ENCODE measurements at places on chromosomes 7 and 10. TPM values are rescaled to one million over a fixed set of nuclear protein-coding genes. Genes with fewer than 3 reads are reported as not detected.

GRCh38 chr7:15560968-15561367 is 847 bp downstream of the AGMO start:
- no peak for DNase-seq

DNA sequence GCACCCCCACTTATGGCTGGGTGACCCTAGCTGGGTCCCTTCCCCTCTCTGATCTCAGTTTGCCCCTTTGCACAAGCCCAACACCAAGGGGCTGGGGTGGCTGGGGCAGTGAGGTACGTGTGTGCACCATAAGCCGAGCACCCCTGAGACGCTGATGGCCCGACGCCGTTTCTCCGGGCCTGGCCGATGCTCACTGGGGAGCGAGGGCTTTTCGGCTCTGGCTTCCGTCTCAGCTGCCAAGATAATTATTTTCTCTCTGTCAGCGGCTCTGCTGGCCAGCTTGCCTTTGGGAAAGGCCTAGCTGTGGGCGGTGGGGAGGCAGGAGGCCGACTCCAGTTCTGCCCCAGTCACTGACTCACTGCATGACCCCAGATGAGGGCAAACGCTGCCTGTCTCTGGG is 91.0 kb downstream of the ZMIZ1 start:
- no peak for DNase-seq

DNA sequence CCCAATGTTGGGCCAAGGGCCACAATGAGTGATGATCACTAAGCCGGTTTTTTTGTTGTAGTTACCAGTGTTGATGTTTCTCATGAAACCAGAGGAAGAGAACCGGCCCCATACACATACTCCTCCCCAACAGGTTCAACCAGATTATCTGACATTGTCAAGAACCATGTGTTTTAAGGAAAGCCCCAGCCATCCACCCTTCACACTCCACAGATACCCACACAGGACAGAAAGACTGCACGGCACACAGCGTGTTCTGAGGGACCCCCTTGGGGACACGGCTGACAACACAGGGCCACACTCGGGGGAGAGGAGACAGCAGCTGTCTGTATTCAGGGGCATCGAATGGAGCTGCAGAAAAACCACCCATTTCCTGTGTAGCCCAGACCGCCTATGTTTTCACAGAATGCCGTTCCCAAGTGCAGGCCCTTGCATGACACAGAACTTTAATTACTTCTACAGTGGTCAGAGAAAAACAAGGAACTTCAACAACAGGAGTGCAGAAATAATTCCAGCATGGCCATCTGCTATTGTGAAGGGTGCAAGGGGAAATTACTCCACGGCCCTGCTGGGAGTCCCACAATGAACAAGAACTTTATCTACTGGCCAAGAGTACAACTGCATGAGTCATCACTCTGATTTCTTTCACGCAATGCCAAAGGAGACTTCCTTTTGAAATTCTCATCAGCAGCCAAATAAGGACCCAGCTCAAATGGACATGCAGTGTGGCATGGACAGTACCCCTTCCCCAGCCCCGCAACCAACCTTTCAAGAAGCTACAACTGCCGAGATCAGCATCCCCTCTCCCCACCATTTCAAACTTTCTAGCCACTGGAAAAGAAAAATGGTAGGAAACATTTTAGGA is 2.3 kb downstream of the KLF6 start:
- no peak for DNase-seq

DNA sequence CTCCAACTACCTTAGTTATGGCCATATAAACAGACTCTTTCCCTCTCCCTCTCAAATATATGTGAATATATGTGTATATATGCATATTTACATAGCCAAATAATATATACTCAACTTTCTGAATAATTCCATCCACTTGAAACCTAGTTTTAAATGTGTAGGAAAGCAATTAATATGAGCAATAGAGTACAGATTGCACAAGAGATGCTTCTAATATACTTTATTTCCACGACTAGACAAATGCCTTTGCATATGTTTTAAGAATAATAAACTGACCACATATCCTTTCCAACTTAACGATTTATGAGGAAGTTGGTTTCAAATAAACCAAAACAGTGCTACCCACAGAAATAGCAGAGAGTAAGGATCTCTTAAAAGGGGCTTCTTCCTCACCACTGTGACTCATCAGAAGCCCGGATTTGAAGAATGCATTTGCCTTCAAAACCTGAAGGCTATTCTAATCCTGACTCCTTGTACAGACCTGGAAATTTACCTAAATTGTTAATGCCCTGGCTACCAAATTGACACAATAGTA is 266.3 kb downstream of the AHR start:
- no peak for DNase-seq

DNA sequence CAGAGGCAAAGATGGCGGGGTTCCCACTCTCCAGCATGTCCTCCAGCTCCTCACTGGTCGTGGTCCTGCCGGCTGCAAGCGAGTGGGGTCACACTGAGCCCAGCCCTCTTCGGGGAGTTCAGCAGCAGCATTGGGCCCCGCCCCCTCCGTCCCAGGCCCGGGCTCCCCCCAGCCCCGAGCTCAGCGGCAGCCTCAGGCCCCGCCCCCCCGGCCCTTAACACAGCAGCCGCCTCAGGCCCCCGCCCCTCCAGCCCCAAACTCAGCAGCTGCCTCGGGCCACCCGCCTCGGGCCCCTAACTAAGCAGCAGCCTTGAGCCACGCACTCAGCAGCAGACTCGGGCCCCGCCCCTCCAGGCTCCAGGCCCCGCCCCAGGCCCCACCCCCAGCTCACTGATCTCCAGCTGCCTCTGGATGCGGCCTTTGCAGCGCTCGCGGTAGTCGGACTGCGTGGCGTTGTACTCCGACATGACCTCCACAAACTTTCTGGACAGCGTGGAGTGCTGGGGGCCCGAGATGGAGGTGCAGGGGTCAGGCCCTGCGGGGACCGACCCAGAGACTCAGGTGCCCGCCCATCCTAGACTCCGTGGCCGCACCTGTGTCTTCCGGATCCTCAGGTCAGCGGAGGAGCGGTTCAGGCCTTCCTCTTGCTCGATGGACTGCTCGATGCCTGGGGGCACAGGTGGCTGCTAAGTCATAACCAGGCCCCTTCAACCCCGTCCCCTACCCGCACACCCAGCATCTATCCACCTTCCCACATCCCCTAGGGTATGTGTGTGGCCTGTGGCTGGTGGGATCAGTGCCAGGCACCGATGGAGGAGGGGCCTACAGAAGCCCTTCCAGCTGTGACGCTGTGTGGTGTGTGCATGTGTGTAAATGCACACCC is 15.5 kb downstream of the STX1A start:
- DNase-seq: peak; percentile 58

- no peak for DNase-seq
Measured at GRCh38 chr7:229184-229964, 37.0 kb downstream of the FAM20C start.

DNA sequence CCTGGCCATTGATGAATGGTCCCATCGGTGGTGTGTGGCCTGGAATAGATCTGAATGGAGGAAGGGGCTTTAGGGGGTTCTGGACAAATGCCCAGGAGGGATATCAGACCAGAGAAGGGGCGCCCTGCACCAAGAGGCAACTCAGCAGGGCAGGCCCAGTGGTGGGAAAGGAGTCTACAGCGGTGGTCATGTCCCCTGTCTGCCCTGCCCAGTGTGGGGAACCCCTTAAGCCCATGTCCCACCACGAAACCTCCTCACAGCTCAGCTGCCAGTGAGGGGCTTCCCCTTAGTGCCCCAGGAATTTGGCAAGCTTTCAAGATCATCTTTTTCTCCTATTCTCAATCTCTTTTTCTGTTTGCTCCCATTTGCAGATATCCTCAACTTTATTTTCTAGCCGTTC is 14.1 kb upstream of the CCSER2 start:
- DNase-seq: no peak

DNA sequence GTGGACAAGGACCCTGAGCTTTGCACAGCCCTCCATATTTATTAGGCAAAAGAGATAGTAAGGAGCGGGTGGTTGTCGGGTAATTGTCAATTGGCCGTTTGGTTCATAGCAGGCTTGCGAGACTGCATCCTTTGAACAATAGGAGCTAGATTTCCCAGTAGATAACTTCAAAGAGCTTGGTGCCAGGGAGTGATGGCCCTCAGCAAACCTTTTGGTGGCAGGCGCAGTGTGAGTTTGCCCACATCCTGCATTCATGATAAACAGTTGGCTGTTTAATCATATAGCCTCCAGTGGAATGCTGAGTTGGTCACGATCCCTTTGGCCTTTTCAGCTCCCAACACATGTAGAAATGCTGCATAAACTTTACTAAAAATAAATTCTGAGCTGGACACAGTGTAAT is 156.9 kb downstream of the AKR1D1 start:
- DNase-seq: no peak

GRCh38 chr7:82675396-82675795 is 231.8 kb upstream of the CACNA2D1 start:
- no peak for DNase-seq

DNA sequence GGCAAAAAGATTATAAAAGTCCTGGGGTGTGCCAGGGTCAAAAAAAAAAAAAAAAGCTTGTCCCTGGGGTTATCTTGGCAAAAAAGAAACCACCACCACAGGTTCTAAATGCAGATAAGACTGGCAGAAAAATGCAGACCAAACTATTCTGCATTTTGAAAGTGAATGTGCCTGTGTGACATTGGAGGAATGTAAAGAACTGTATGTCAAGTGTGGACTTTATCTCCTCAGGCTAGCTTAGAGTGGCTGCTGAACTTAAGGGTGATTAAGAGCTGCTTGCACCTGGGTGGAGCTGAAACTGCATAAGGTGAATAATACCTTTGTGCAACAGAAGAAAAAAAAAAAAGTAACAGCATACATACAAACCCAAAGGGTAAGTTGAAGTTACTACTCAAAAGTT is 1.3 kb upstream of the NAPEPLD start:
- DNase-seq: no peak

- no peak for DNase-seq
Measured at GRCh38 chr10:80460399-80461207, 6.5 kb downstream of the TSPAN14 start.

GRCh38 chr7:51308265-51308664 is 8.3 kb downstream of the COBL start:
- DNase-seq: no peak

The TMEM196 gene
- 0.10 TPM for polyA plus RNA-seq

The ZNF727 gene
- not detected for polyA plus RNA-seq

The DYNC1I1 gene
- polyA plus RNA-seq: 0.31 TPM

The EPDR1 gene
- 21.6 TPM for polyA plus RNA-seq

The LIPN gene
- polyA plus RNA-seq: not detected

Measured in renal cortex interstitium (tissue), 15 donors.